ENCODE measurements at places on chromosomes 4 and X.
A peak's percentile ranks its signal among the peaks of the same experiment; 100 is the strongest.

DNA sequence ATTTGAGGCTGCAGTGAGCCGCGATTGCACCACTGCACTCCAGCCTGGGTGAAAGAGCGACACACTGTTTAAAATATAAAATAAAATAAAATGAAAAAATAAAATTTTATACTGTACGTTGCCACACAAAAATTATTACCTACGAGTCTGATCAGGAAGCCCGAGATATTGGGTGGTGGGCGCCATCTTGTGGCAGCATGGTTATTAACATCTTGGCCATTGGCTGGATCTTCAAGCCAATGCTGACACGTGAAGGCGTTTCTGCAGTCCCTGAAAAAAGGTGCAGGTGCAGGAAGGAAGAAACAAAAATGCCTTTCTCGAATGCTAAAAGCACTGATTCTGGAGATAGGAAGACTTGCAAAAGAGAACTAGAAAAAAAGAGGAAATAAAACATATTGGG lies 4.9 kb upstream of the TLR8 start:
- DNase-seq: no peak

GRCh38 chr4:39770471-39770870 lies 72.5 kb downstream of the UBE2K start:
- DNase-seq: no peak

DNA sequence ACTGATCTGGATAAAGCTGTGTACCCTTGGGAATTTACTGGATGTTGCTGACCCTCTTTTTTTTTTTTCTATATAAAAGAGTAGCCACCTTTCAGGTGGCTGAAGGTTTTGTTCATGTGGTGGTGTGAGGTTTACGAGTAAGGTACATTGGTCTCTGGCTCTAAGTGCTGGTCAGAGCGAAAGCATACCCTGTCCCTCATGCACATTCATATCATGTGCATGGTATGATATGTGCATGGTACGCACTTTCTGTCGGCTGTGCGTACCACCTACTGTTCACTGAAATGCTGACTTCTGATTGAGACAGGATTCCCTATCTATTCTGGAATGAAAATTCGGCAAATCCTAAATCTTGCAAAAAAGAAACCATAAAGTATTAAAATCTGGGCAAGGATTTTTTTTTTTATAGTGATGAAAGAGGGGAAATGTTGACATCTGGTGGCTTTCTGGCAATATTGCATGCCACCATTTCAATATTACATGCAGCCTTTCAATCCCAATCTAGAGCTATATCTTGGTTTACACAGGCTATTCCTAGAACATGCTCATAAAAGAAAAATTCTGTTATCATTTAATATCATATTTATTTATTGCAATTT lies 32.8 kb downstream of the FAM149A start:
- DNase-seq: no peak

DNA sequence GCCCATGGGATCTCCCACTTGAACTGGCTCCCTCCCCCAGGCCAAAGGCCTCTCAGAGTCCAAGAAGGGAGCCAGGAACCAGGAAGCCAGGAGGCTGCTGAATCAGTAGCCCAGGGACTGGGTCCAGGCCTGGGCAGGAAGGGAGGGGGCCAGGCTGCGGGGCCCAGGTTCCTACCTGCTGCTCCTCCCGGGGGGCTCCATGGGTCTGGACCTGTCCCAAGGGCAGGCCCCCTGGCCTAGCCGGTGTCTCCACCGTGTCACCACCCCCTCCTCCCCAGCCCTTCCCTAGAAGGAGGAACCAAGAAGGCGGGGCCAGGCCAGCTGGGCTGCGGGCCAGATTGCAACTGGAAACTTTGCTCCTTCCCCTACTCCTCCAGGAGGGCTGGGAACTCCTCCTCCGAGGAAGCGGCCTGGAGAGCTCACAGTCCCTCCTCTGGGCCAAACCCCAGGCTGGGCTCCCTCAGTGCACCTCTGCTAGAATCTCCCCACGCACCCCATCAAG lies at the start of gene IQSEC2:
Gene IQSEC2, minus strand, starts transcription at position 264 of the 502 bp plus-strand sequence.
- DNase-seq: peak; percentile 53

DNA sequence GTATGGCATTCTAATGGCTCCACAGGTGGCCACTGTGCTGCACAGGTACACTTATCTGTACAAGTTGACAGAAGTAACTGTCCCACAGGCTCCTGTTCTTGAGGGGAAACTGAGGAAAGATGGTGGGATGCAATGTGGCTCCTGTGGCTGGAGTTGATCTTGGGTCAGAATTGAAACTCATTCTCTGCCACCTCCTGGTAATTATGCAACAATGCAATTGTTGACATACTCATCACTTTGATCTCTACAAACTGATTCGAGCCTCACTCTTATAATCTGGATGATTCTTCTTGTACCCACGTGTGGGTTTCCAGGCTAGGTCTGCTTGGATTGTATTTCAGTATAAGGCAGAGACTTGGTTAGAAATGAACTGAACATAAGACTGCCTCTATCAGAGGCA lies 148.8 kb downstream of the CCNG2 start:
- no peak for DNase-seq

GRCh38 chrX:16999275-16999674 lies 52.8 kb downstream of the REPS2 start:
- no peak for DNase-seq

- DNase-seq: no peak
Measured at GRCh38 chr4:138796761-138797160, 218.8 kb upstream of the NOCT start.

DNA sequence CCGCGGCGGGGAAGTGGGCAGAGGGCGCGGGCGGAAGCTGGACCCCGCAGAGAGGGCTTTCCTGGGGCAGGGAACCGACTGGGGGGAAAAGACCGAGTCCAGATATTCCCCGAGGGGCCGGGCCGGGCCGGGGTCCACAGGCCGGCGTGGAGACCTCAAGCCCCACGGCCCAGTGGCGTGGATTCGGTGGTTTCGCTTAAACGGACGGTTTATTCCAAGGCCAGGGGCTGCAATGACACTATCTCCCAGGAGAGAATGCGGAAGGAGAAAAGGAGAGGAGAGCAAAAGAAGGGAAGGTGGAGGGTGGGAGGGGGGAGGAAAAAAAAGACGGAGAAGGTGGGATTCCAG lies 10.8 kb downstream of the ARX start:
- no peak for DNase-seq

- DNase-seq: no peak
Measured at GRCh38 chr4:94722748-94723147, 35.0 kb upstream of the BMPR1B start.

- DNase-seq: no peak
Measured at GRCh38 chr4:271492-272103, 33.7 kb downstream of the ZNF732 start.

DNA sequence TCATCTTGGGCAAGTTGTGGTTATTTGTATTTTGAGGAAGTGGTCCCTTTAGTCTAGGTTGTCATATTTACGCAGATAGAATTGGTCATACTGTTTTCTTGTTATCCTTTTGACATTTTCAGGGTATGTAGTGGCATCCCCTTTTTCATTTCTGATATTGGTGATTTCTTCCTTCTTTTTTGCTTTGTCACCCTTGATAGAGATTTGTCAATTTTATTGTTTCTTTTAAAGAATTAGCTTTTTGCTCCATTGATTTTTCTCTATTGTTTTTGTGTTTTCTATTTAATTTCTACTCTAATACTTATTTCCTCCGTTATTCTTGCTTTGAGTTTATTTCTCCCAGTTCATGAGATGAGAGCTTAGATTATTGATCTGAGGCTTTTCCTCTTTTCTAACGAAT lies 87.7 kb downstream of the CPEB2 start:
- no peak for DNase-seq

DNA sequence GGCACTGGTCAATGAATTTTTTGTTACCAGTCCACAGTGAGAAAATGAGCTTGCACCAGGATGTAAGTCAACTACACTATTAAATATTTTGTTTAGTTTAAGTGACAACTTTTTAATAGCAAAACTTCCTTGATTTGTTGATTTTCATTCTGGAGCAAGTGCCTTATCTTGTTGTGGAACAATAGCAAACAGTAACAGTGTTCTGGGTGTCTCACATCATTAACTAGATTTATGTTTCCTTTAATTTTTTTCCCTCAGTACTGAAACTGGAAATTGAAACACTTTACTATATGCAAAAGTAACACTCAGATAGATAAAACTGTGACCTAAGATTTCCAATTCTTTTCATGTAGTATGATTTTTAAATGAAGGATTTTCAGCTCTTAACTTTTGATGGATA lies 80.1 kb downstream of the GALNT7 start:
- no peak for DNase-seq

- no peak for DNase-seq
Measured at GRCh38 chr4:12118651-12119213, 690.0 kb upstream of the HS3ST1 start.

GRCh38 chr4:114205261-114205660 lies 225.8 kb upstream of the ARSJ start:
- no peak for DNase-seq

DNA sequence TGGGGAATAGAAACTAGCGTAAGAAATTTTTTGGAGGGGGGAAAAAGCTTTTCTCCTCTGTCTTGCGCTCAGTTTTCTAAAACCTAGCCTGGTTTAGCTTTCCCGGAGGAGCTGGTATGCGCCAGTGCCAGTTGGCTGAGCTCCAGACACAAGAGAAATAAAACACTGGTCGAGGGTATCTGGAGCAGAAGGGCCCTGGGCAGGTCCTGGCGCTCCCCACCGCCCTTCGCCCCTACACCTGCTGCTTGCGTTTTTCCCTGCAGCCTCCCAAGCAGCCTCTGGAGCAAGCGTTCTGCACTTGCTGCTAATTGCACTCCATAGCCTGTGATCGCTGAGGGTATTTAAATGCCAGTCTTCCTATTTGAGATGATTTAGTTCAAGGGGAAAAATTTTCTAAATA lies 816 bp downstream of the EREG start:
- DNase-seq: no peak

DNA sequence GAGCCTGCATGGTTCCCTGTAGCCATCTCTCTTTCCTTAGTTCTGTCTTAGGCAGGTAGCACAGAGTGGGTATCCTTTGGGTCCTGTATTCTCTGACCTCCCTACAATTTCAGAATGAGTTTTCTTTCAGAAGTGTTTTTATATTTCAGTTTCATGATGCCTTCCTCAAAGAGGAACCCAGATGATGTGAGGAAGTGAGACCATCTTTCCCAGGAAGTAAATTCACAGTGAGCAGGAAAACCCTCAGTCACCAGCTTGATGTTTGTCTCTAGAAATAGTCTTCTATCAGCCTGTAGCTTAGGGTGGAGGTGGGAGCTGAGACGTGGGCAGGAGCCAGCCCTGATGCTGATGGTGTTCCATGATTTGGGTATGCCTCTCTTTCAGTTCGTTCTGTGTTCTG lies 16.9 kb downstream of the PLAC1 start:
- DNase-seq: no peak

- no peak for DNase-seq
Measured at GRCh38 chrX:155998116-155998515, 620 bp downstream of the IL9R start.

Data from fibroblast of skin of left quadriceps (primary cell).